ENCODE measurements at places on chromosomes 3 and 15.

- no peak for DNase-seq
Observed at GRCh38 chr3:63351159-63352007, 73.3 kb downstream of the SYNPR start.

GRCh38 chr3:59464187-59464586 is 414.4 kb upstream of the CFAP20DC start:
- DNase-seq: no peak

- DNase-seq: no peak
Observed at GRCh38 chr3:51379746-51380455, 5.2 kb upstream of the MANF start.

DNA sequence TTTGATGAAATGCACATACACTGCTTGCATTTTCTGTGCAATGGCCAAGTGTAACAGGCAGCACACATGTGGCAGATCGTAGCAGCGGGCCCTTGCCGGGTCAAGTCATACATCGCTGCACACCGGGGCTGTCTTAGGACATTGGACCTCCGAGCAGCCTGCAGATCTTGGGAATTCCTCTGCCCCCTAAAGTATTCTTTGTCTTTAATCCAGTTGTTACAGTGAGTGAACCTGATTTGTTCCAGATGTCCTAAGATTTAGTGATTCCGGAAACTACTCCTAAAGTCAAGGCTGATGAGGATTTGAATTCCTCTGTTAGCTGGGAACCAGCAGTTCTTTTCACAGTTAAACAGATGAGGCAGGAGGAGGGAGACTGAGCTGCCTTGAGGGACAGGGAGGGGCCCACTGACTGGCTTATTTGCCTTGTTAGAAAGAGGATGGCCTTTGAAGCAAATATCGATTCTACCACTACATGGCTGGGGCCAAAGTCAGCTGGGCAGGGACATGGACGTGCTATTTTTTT is 190.7 kb upstream of the CTDSPL start:
- no peak for DNase-seq

GRCh38 chr3:196666001-196666867 is 26.7 kb downstream of the NRROS start:
- DNase-seq: no peak

DNA sequence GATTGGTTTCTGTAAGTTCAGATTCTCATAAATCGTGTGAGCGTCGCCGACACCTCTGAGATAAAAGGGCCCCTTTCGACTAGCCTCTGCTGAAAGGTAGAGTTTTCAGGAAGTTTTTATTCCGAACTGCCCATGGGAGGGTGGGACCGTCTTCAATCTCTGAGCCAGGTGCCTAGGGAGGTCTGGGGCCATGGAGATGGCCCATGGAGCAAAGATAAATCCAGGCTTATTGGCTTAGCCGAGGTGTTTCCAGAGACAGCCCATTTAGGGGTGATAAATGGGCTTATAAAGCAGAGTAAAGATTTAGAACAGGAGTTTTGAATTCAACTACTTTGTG is 442 bp downstream of the QTRT2 start:
- DNase-seq: no peak

DNA sequence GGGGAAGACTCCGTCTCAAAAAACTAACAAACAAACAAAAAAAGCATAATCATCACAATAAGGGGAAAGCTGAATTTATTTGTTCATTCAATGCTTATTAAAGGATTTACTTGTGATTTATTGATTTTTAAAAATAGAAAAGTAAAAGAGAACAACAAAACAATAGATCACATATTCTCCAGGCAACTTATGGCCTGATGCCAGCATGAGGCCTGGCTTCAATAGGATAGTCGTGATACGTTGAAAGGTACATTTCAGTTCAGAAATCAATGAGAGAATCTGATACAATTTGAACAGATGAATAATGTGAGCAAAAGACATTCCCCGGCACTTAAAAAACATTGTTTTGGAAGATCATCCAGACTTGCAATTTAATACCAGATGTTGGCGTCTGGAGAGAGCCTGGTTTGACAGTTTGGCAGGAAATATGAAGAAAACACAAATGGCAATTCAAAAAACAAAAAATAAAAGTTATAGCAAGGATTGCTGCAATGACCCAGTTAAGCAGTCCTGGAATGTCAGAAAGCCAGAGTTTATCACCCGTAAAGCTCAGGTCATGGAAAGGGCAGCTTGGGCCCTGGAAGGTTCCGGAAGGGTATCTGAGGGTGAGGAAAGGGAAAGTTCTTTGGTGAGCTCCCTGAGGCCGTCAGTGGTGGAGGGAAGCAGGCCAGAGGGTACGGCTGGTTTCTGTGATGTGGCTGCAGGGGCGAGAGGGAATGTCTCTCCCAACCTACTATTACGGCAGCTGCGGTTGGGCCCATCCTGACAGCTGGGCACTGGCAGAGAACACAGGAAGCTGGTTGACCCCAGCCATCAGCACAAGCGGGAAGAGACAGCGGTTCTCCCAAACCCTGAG is 230.2 kb upstream of the HES1 start:
- DNase-seq: no peak

GRCh38 chr3:159877924-159878323 is 110.7 kb upstream of the IL12A start:
- DNase-seq: no peak
